NCI-H345 (cell line): ENCODE measurements at places on chromosomes 12 and 14.

GRCh38 chr14:106268013-106268727, 741.8 kb downstream of the TMEM121 start:
- no peak for DNase-seq

DNA sequence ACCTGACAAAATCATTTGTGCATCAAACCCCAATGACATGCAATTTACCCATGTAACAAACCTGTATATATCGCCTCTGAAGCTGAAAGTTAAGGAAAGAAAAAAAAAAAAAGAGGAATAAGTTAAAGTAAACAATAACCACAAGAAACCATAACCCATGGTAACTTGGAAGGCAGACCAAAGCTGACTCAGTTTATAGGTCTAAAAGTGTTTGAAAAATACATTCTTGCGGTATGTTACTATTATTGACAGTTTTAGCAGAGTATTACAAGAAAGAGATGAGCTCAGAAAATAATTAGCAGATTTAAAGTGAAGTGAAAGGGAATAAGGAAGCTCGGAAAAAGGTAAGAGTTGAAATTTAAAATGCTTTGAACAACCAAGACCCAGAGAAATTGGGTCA, 34.4 kb upstream of the MGAT4C start:
- no peak for DNase-seq

DNA sequence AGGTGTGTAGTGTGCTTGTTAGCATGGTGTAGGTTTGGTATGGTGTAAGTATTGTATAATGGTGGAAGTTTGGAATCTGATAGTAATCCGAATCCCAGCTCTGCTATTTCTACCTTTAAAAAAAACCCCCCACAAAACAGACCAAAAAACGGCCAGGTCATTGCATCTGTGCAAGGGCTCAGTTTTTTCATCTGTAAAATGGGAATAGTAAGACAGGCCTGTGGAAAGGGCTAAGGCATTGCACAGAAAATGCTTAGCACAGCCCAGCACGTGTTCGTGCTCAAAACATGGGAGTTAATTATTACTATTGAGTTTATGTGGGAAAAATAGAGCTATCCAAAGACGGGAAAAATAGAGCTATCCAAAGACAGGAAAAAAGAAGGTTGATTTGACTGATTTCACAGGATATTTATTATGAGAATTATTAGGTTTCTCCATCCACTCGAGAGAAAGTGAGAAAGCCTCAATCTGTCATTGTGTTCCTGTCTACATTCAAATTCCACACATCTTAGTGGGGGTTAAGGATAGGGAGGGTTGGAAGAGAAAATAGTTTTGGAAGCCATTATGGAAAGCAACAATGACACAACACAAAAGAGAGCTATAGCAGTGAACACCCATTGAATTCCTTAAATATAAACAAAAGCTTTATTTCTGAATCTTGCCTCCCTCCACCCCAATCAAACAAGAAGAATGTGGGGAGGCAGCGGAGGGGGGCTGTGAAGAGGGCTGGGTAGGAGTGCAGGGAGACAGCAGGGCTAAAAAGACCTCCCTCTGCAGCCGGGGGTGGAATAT, 126.8 kb upstream of the MAX start:
- DNase-seq = no peak

- no peak for DNase-seq
These were observed 217.9 kb upstream of the BTG1 start for GRCh38 chr12:92363295-92364146.

DNA sequence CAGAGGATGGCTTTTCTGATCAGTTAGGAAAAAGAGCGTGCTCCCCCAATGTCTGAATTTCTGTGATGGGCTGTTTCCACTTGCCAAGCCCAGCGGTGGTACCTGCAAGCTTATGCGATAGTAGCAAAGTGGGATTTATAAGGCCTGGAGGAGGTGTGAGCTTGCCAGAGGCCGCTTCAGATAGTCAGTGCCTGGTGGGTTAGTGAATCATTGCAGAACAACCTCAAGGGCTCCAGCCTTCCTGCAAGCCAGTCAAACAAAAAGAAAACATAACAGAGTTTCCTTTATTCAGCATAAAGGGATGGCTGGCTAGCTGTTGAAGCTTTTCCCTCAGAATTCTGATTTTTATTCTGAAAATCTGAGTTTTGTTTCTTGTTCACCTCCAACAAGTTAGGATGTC, 7.6 kb upstream of the BMP4 start:
- DNase-seq = no peak

DNA sequence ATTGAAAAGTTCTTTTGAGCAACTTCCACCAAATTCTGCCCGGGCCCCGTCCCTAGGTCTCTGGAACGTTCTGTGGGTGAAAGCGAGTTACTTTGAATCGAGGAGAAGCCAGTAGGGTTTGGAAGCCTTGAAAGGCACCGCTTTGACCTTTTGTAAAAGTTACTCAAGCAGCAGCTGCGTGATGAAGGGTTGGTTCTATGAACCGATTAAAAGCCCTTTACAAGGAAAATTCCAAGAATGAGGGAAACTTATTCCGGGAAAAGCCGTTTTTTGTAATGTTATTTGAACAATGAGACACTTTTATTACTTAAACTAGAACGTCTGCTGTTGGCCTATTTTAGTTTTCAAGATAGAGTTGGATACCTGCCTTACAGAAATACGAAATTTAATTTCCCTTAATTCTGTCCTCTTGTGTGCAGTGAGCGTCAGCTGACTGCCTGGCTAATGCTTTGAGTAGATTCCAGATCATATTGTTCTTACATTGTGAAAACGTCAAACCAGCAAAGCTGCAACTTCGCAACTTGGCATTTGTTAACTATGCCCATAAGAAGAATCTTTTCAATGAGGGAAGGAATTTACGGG, 906 bp downstream of the LARP4 start:
- DNase-seq = no peak

GRCh38 chr12:18658829-18659228, 79.0 kb downstream of the PLCZ1 start:
- DNase-seq = no peak

GRCh38 chr14:22434901-22435550, 154.0 kb downstream of the DAD1 start:
- DNase-seq = no peak
